T-cell (primary cell): ENCODE measurements at places on chromosomes 1 and 21.
A peak's percentile ranks its signal among the peaks of the same experiment; 100 is the strongest.

DNA sequence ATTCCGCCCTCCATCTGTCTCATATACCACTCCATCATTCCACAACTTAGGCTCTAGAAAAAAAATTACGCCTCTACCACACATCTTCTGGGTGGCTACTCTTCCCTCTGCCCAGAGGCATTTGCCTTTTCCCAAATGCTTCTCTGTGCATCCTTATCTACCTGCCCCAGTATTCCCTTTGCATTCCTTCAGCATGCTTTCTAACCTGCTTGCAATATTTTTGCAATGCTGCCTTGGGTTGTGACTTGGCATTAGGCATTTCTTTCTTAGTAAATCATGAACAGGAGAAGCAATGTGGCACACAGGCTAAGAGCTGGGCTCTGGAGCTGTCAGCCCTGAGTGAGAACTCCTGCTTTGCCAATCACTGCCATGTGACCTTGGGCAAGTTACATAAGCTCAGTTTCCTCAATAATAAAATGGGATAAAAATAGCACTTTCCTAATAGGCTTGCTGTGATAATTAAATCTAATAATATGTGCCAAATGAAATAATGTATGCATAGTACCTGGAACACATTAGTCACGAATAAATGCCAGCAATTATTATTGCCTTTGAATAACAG, 276.0 kb downstream of the ASTN1 start:
- no peak for DNase-seq

GRCh38 chr1:96384611-96385010, 337.0 kb upstream of the PTBP2 start:
- no peak for DNase-seq

DNA sequence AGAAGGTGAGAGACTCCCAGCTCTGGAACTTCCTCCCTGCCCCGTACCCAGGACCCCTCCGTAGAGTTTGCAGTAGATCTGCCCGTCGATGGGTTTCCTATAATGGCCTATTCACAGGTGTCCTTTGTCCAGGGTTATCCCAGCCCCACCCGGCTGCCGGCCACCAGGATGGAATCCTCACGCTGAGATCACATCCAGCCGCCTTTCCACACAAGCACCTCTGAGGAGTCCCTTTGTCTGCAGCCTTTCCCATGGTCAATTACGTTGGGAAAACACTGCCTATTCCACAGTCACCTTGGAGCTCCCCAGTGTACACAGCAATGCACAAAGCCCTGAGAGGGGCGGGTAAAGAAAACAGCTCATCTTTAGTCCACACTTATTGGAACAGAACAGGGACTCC, 190.0 kb upstream of the EDN2 start:
- DNase-seq = no peak

DNA sequence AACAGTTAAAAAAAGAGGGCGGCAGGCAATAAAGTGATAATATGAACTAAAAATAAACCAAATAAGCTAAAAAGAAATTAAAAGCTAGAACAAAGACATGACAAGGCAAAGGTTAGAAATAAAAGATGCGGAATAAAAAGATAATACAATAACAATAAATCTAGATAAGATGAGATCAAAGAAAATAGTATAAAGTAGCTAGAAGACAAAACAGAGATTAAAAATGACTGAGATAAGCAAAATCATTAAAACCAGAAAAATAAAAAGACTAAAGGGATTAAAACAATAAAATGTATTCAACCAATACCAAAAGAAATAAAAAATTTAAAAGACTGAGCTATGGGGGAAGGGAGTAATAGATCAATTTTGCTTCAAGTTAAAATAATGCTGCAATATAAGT, 10.8 kb upstream of the SOX13 start:
- DNase-seq = no peak

DNA sequence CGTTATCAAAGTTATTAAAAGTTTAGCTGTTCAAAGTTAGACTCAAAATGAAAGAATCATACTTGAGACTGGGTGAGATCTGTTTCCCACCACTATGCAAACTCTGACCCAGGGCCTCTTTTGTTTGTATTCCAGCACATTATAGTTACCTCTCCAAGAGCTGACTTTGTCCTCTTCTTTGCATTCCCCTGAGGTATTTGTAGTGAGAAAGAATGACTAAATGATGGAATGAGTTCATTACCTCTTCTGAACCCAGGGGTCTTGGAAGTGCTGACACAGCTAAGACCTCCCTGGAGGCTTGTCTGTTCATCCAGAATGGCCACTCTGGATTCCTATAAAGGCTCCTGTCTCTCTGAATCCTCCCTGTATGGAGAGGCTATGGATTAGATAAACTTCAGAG, 62.4 kb downstream of the FGGY start:
- DNase-seq = no peak

GRCh38 chr1:200262326-200262965, 147.4 kb downstream of the ZNF281 start:
- no peak for DNase-seq

DNA sequence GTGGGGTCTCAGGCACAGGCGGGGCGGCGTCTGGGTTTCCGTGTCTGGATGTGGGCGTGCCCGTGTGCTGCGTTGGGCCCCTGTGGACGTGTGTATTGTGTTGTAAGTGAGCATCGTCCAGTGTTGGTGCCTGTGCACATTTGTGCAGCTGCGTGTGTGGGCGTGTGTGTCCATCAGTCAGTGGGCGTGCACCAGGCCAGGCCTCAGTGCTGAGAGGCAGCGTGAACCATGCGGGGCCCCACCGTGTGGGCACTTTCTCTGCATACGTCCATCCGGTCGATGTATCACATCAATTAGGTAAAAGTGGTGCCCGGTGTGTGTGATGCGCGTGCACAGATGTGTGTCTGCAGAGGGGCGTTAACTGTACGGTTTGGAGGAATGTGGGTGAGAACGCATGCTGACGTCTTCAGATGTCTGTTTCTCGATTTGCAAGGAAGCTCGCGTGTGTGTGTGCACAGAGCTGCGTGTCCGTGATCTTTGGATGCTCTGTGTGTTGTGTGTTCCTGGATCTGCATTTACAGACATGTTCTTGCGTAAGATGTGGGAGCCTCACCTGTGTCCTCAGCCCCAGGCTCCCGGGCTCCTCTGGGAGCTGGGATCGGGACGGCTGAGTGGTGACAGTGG, 24.6 kb downstream of the AGRN start:
- DNase-seq = no peak

DNA sequence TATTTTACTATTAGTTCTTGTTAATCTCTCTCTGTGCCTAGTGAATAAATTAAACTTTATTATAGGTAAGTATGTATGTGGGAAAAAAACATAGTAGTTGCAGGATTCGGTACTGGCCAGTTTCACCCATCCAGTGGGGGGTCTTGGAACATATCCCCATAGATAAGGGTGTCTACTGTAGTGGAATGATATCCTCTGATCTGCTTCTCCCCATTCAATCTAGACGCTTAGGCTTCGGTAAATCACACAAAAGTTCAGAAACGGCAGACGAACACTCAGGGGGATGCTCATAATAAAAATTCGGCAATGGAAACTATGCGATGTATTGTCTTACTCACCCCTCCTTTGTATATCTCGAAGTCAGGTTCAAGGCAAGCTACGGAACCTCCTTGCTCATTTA, 232.9 kb upstream of the COA6 start:
- no peak for DNase-seq

DNA sequence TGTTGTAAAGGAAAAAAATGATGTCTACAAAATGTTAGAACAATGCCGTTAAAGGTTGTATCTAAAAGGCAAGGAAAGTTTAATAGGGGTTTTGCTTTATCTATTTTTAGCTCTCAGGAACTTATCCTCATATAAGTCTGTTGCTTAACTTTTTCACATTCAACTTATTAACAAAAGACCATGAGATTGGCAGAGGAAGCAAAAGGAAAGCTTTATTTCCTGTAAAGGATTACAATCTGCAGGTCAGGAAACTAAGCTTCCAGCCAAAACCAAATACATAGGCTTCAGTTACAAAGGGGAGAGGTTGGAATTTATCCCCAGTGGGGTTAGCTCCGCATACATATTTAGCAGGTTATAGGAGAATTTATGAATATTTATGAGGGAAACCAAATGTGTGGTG, 58.7 kb upstream of the KIAA1614 start:
- no peak for DNase-seq

DNA sequence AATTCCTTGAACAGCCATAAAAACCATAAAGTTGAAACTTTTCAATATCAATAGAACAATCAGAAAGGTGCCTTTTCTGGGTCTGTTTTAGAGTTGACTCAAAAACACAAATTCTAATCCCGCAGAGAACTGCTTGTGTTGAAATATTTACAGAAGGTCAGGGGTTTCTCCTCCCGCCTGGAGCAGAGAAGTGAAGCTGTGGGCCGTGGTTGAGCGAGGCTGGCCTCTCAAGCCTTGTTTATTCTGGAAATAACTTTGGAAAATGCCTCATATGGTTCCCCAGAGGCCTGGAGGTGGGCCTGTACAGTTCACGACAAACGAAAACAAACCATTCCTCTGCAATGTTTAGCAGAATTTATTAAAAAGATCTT, 90.8 kb upstream of the ERRFI1 start:
- no peak for DNase-seq

DNA sequence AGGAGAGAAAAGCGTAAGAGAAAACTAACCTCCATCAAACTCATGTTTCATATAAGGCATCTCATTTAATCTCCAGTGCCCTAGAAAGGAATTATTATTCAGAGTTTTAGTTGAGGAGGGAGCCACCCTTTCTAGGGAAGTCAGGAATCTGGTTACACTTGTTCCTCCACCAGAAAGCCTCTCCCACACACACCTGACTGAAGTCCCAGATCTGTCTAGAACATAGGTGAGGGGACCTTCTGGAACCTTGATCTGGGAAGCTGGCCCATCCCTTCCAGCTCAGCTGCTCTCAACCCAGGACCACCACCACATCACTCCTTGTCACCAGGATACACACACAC, 1.9 kb upstream of the DENND2D start:
- DNase-seq = no peak

- DNase-seq = peak; percentile 37
These were observed 33.0 kb downstream of the EPHA2 start for GRCh38 chr1:16122916-16123315.

- no peak for DNase-seq
These were observed 30.6 kb downstream of the COL6A1 start for GRCh38 chr21:46012154-46012553.

DNA sequence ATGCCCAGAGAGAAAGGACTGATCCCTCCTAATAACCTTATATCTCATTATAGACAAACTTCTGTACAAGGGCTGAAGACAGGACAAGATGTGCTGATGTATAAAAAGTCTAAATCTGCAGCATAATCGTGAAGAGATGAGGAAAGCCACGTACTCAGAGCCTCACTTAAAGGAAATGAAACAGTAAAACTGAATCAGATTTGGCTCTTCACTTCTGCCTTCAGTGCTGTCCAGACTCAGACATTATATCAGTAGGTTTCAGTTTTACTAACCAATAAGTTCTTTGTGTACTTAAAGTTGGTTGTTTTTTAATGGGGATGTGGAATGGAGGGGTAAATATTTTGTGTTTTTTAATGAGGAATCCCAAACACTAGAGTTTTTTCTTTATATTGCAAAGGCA, 45.3 kb upstream of the RGS1 start:
- DNase-seq = no peak

DNA sequence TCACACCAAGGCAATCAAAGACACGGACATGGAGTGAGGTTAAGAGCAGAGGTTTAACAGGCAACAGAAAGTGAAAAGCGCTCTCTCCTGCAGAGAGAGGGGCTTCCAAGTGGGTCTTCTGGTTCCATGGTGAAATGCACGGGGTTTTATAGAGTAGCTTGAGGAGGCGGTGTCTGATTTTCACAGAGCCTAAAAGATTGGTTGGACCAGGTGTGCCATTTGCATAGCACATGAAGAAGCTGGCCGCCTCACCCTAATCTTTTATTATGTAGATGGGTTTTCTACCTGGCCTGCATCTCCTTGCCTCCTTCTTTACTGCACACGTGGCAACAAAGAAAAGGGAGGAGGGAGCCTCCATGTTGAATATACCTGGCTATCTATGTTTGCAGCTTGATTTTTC, 197.3 kb downstream of the RYR2 start:
- no peak for DNase-seq

GRCh38 chr1:30427545-30427944, 295.8 kb downstream of the MATN1 start:
- no peak for DNase-seq

GRCh38 chr1:193356249-193356648, 169.8 kb upstream of the B3GALT2 start:
- DNase-seq = no peak

GRCh38 chr1:212238552-212238951, 46.7 kb upstream of the PPP2R5A start:
- DNase-seq = no peak

GRCh38 chr1:218705391-218705790, 360.3 kb downstream of the TGFB2 start:
- no peak for DNase-seq

- DNase-seq = no peak
These were observed 48.1 kb upstream of the NRIP1 start for GRCh38 chr21:15112858-15113257.

DNA sequence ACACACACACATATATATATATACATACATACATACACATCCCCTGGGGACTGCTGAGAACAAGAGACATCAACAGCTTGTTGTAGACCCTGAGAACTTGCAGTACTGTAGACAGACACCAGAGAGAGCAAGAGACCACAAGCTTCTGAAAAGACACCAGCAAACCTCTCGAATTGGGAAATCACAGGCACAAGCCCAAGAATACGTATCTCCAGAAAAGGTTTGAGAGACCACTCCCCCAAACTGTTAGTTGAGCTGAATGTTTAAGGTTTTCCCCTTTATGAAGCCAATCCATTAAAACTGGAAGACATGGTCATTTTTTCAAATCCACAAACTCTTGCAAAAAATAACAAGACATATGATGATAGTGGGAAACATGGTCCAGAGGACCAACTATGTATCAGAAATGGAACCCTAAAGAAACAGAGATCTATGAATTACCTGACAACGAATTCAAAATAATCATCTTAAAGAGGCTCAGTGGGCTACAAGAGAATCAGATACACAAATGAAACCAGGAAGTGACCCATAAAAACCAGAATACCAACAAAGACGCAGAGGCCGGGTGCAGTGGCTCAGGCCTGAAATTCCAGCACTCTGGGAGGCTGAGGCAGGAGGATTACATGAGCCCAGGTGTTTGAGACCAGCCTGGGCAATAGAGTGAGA, 45.1 kb downstream of the SLC2A1 start:
- peak; percentile 48 for DNase-seq

- DNase-seq = no peak
These were observed 48.5 kb downstream of the PHACTR4 start for GRCh38 chr1:28417926-28418637.

DNA sequence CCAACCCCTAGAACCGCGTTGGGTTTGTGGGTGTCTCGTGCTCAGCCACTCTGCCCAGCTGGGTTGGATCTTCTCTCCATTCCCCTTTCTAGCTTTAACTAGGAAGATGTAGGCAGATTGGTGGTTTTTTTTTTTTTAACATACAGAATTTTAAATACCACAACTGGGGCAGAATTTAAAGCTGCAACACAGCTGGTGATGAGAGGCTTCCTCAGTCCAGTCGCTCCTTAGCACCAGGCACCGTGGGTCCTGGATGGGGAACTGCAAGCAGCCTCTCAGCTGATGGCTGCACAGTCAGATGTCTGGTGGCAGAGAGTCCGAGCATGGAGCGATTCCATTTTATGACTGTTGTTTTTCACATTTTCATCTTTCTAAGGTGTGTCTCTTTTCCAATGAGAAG, 18.7 kb downstream of the TFF3 start:
- no peak for DNase-seq

GRCh38 chr1:229124116-229124515, 146.8 kb upstream of the RAB4A start:
- no peak for DNase-seq
